ENCODE measurements at places on chromosomes 1 and 21. TPM values are rescaled to one million over a fixed set of nuclear protein-coding genes. Genes with fewer than 3 reads are reported as not detected.

DNA sequence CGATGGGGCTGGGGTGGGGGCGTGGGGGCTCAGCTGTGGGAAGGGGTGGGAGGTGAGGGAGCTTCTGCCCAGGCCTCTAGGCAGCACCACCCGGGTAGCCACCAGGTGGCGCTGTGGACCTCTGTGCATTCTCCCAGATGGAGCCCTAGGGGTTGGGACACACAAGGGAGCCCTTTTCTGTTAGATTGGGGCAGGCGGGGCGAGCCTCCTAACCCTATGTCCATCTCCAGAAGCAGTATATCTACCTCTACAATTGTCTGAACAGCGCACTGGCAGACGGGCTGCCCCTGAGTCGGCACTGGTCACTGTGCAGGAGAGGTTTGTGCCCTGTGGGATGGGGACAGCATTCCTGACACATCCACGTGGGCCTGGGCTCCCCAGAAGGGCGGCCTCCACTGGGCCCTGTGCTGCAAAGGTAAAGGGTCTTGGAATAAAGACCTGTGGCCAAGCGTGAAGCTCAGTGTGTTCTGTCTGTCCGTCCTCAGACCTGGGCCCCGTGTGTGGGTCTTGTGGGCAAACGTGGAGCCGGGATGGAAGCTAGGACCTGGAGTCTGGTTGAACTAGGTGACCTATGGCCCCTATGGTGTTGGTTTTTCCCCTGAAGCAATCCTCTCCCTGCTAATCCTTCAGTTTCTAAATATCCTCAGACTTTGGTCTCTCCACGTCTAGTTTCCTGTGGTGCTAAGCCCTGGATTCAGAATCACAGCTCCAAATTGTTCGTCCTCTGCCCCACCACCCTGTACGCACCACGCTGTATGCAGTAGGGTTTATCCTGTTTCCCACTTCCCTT is 4.4 kb upstream of the LGR6 start:
- H3K4me3 ChIP-seq = no peak overlapping the region
- no peaks in the 10 kb centered on the region for H3K4me1 ChIP-seq
- H3K27me3 ChIP-seq = peaks cover 14% of the 10 kb centered on the region
- H3K27ac ChIP-seq = no peak overlapping the region
- no peaks in the 10 kb centered on the region for H3K36me3 ChIP-seq
- DNase-seq = peak; percentile 87

DNA sequence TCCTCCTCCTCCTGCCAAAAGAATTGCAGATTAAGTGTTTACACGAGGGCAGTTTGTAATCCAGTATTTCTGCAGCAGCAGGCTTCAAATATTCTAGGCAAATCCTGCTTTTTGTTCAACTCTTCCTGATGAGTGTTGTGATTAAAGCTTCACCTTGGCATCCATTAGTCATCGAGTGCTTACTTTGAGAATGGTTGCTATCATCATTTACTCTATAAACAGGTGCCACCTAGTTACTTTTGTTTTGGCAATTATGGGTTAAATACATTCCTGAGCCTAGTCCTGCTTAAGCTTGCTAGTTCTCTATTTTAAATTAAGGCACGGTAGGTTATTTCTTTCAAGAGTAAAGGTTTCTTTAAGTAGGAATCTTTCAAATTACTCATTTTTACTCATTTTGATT is 20.3 kb downstream of the PDC start:
- H3K36me3 ChIP-seq = no peaks in the 10 kb centered on the region
- no peaks in the 10 kb centered on the region for H3K27me3 ChIP-seq
- H3K4me3 ChIP-seq = no peak overlapping the region
- H3K4me1 ChIP-seq = no peaks in the 10 kb centered on the region

DNA sequence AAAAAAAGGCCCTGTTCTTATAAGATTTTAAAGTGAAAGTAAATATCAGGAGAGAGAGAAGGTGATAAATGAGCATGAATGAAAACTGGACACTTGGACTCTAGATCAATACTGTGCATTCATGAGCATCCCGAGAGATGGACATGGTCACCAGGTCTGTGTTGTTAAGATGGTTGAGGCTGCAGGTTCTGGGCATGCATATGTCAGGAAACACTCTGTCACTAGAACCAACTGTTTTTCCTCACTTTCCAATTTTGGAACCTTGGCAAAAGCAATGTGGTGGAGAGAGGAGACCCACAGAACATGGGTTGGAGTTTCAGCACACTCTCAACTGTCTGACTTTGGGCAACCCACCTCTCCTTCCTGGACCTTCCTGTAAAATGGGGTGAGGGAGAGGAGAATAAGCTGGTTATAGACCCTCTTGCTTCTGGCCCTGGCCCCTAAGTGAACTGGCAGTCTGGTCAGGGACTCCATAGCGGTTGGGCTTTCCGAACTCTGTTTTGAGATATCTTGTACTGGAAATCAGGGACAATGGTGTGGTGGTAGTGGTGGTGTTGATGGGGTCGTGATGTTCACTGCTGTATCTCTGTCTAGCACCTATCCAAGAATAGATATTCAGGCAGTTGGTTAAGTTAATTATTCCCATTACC is 4.2 kb downstream of the MAN1C1 start:
- peaks cover 23% of the 10 kb centered on the region for H3K4me1 ChIP-seq
- H3K36me3 ChIP-seq = no peaks in the 10 kb centered on the region
- H3K27ac ChIP-seq = no peak overlapping the region

DNA sequence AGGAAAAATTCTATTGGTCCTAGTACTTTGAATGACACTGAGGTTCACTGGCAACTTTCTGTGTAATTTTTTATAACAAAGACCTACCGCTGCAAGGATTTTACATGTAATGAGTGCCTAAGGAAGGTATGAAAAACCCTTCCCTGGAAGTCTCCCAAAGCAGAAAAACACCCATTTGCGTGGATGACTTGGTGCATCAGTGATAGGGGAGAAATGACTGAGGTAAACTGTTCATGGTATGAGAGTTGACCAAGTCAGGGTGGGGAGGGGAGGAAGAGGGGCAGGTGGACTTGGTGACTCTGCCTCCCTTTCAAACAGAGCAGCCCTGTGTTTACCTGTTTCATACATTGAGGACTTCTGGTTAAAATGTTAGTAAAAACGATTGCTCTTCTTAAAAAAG is 78.8 kb upstream of the IPO9 start:
- H3K4me1 ChIP-seq = no peaks in the 10 kb centered on the region
- no peaks in the 10 kb centered on the region for H3K27me3 ChIP-seq
- H3K4me3 ChIP-seq = no peak overlapping the region
- no peaks in the 10 kb centered on the region for H3K36me3 ChIP-seq
- DNase-seq = no peak
- no peak overlapping the region for H3K27ac ChIP-seq

The EFNA1 gene
- 40.4 TPM for total RNA-seq

The ATF3 gene
- 13.5 TPM for total RNA-seq
